ENCODE measurements at places on chromosomes 11 and 22.

- no peak for DNase-seq
Observed at GRCh38 chr22:32532820-32533128, 58.2 kb downstream of the FBXO7 start.

GRCh38 chr11:33987975-33988580 lies 63.5 kb upstream of the CAPRIN1 start:
- peak; percentile 77 for DNase-seq

GRCh38 chr11:118353084-118353710 lies 6.2 kb upstream of the UBE4A start:
- peak; percentile 34 for DNase-seq

DNA sequence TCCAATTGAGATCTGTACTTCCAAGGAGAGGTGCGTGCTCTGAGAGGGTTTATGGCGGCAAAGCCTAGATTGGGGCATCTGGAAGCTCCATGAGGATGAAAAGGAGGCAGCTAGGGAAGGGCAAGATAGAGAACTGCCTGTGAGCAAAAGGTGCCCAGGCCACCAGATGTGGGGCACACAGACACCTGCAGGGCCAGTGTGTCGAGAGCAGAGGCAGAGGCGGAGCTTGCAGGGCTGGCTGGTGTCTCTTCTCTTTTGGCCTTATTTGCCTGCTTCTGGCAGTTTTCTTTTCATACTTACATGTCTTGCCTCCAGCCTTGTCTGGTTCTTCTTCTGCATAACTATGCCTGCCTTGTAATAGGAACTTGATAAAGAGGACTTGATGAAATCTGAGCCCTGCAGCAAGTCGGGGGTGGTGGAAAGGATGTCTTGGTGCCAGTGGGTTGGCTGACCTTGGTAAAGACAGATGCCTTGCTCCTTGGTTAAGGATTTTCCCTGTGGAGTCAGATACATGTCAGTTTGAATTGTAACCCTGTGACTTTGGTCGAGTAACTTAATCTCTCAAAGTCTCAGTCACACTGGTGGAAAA lies 680.3 kb downstream of the NTM start:
- no peak for DNase-seq

GRCh38 chr22:39643311-39644083 lies 72.9 kb downstream of the CACNA1I start:
- no peak for DNase-seq

GRCh38 chr11:96306933-96307775 lies 35.8 kb downstream of the MAML2 start:
- peak; percentile 98 for DNase-seq

GRCh38 chr11:2101171-2101675 lies 38.0 kb downstream of the IGF2 start:
- no peak for DNase-seq

DNA sequence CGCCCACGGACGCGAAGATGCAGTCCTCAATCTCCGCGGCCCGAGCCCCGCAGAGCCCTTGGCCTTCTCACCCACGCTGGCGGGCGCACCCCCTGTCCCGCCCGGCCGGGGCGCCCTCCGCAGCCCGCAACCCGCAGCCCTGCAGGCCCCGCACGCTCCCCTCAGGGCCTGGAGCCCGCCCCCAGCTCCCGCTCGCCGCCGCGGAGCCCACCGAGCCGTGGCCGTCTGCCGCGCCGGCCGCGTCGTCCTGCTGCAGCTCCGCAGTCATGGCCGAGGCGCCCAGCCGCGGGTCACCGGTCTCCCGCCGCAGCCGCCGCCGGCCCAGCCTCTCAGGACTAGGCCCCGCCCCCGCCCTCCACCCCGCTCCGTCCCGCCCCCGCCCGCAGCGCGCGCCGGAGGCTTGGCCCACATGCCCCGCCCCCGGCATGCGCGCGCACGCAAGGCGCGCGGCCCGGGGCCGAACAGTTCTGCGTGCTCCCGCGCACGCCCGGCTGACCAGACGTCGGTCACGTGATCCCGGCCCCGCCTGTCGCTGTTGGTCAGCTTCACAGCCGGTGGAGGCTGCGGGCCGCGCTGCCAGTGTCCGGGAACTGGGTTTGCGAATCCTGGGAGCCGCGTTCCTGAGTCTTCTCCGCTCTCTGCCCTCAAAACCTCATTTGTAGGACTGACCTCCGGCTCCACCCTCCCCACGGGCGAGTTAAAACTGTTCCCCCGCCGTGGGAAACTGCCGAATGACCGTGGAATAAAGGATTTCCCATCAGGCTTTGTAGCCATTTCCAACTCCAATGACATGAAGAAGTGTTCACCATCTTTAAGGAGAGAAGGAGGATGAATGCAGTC lies at the start of gene USP28:
Gene USP28, minus strand, starts transcription at position 339 of the 840 bp plus-strand sequence. Its CDS starts 71 bp downstream, at position 268.
- DNase-seq, result peak; percentile 96

DNA sequence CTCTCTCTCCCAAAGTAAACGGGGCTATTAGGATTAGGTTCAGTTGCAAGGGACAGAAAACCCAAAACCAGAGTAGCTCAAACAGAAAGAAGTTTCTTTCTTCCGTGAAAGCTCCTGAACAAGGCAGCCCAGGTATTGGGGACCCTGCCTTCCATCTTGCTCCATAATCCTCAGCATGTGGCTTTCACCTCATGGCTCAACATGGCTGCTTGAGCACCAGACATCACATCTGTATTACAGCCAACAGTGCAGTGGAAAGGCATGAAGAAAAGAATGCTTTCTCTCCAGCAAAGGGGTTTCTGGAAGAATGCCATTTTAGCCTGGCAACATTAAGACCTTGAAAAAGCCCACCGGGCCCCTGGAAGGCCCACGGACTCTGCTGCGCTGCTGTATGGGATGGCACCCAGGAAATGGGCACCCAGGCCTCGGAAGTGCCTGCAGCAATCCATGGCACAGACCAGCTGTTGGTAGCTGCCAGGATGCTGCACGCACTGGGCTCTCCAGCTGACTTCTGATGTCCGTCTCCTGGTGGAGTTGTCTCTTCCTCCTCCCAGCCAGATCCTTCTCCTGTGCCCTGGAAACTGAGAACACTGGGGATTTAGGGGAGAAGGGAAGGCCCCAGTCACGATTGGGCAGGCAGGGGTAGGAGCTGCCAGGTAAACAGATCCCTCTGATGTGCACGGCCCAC lies 22.6 kb downstream of the PDGFB start:
- no peak for DNase-seq

DNA sequence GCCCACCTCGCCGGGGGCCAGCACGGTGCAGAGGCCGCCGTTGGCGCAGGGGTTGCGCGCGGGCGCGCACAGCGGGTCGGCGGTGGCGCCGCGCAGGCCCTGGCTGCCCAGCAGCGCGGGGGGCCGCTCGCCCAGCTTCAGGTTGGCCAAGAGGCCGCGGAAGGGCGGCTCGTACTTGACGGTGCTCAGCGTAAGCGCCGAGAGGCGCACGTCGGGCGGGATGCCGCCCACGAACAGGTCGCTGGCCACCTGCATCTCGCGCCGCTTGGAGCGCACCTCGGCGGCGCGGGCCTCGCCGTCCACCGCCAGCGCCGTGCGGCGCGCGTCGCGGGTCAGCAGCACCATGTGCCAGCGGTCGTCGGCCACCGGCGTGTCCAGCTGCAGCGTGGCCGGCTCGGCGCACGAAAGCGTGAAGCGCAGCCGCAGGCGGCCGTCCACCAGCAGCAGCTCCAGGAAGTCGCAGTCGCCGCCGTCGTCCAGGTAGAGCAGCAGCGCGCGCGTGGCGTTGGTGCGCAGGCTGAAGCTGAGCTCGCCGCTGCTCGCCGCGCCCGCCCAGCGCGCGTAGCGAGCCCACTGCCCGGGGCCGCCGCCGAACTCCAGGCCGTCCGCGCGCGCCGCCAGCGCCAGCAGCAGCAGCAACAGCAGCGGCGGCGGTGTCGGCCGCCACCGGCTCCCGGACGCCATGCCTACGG lies 9.8 kb downstream of the NRXN2 start:
- DNase-seq, result peak; percentile 37

GRCh38 chr11:58671983-58672633 lies 49.6 kb downstream of the CNTF start:
- no peak for DNase-seq

- no peak for DNase-seq
Observed at GRCh38 chr11:477052-477715, 27.1 kb downstream of the PTDSS2 start.

DNA sequence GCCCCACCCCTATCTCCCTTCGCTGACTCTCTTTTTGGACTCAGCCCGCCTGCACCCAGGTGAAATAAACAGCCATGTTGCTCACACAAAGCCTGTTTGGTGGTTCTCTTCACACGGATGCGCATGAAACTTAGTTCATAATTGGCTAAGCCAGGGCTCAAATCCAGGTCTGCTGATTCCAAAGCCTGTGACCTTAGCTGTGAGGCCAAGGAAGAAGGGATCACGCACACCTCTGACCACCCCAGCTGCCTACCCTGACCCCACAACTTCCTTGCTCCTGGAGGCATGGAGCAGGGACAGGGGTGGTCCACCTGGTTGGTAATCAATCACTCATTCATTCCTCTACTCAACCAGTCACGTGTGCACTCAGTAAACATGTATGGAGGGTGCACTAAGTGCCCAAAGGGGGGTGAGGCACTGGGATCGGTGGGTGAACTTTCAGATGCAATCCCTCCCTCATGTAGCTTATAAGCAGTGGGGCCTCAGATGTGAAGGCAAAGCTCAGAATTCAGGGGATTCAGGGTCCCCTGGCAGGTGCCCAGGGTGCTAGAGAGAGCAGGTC lies 10.3 kb downstream of the FXYD2 start:
- DNase-seq, result no peak

- no peak for DNase-seq
Observed at GRCh38 chr11:58734681-58735490, 3.1 kb upstream of the GLYAT start.

- DNase-seq, result peak; percentile 49
Observed at GRCh38 chr11:125082611-125083311, 19.7 kb downstream of the SLC37A2 start.

DNA sequence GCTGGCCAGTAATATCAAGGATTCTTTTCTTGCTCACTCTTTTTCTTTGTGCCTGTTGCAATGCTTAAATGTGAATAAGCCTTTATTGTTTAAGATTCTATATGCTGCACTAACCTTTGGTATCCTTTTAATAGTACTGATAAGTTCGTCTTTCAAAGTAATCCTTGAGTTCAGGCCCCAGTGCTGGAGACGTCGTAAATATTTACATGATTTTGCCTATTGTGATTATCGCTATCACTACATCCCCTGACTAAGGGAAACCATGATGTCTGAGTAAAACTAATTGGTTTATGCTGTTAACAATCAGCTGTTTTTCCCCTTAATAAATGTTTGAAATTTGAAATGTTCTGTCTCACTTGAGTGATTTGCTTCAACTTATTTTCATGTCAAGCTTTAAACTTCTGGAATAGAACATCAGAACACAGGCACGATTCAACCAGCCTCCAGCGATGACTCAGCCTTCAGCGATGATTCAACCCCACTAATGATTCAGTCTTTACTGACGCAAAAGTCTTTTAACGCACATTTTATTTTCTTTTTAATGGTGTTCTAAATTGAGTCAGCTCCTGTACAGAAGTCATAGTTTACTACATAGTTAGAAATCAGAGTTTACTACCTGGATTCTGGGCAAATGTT lies 3.9 kb downstream of the HTATIP2 start:
- DNase-seq, result peak; percentile 83
